ENCODE measurements at places on chromosomes 11 and 22. TPM values are rescaled to one million over a fixed set of nuclear protein-coding genes. Genes with fewer than 3 reads are reported as not detected.
A peak's percentile ranks its signal among the peaks of the same experiment; 100 is the strongest.

- peak; percentile 23 for DNase-seq
These were observed 86.4 kb downstream of the CDKN1C start for GRCh38 chr11:2798951-2799761.

DNA sequence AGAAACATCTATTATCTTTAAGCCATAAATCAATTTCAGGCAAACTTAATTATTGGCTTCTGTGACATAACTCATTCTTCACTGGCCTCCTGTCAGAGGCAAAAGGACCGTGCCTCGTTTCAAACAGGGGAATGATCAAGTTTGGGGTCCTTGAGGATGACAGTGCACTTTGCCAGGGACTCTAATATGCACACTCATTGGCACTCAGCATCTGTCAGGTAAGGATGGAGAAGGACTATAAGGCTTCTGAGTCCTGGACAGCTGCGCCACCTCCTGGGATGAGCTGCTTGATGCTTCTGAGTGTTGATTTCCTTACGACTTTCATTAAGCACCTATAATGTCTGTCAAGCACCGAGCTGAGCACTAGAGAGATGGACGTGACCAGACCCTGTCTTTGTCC, 20.2 kb downstream of the BPIFC start:
- peaks cover 8% of the 10 kb centered on the region for H3K27me3 ChIP-seq
- no peak for DNase-seq
- H3K4me1 ChIP-seq = no peaks in the 10 kb centered on the region
- no peak overlapping the region for H3K4me3 ChIP-seq

GRCh38 chr22:19150482-19151328, 613 bp upstream of the GSC2 start:
- H3K27me3 ChIP-seq = peaks cover 45% of the 10 kb centered on the region
- no peaks in the 10 kb centered on the region for H3K4me1 ChIP-seq

GRCh38 chr11:112734207-112734606, 227.0 kb upstream of the NCAM1 start:
- peak; percentile 15 for DNase-seq
- no peak overlapping the region for H3K27ac ChIP-seq
- peaks cover 6% of the 10 kb centered on the region for H3K27me3 ChIP-seq
- no peaks in the 10 kb centered on the region for H3K4me1 ChIP-seq
- no peaks in the 10 kb centered on the region for H3K36me3 ChIP-seq

DNA sequence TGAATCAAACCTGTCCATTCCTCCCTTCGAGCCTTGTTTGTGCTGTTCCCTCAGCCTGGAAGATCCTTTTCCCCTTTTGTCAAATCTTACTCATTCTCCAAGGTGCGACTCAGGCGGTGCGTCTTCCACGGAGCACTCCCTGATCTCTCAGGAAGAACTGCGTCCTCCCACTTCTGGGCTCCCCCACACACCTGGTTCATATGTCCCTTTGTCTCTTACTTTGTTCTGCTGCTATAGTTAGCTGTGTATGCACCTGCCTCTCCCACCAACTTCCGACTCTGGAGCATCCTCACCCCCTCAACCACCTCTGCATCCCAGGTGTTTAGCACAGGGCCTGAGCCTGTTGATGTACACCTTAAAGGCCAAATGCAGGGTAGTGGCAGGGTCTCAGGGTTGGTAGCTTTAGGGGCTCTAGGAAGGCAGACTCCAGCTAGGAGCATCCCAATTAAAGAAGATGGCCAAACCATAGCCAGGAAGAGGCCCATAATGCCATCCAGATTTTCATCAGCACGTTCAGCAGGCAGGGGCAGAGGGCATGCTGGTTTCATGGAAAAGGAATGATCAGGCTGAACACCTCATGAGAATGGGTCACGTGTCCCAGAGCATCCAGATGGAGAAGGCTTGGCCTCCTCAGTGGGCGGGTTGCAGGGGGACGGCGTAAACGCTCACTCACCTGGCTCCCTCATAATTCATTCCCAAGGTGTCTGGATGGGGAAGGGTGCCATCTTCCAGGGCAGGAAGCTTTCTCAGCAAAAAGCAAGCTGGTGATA, 20.1 kb downstream of the PTPN5 start:
- H3K4me1 ChIP-seq = no peaks in the 10 kb centered on the region
- H3K27me3 ChIP-seq = peaks cover 4% of the 10 kb centered on the region
- no peak overlapping the region for H3K4me3 ChIP-seq
- DNase-seq = no peak

The DGAT2 gene
- 0.73 TPM for total RNA-seq

The RNF26 gene
- total RNA-seq = 31.8 TPM

The MS4A12 gene
- 0.31 TPM for total RNA-seq

The OR51E2 gene
- total RNA-seq = 0.38 TPM
